Fibroblast of mammary gland (primary cell): ENCODE measurements at places on chromosomes 16 and 17.

DNA sequence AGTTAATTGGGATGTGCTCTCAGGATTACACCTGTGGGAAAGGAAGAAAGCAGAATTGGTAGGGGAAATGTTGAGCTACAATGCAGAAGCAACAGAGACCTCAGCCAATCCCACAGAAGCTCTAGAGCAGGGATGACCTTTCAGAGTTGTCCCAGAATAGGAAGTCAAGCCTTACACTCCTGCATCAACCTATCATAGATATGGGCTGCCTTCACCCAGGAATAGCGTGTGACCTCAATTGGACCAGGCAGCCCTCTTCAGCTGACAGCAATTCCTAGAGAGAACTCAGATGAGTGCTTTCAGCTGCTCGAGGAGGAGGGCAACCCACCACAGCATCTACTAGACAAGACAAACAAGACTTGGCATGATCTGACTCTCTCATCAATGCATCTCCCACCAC, 189.7 kb downstream of the TMEM132E start:
- no peak for DNase-seq

- no peak for DNase-seq
These were observed 74.9 kb downstream of the DYNLRB2 start for GRCh38 chr16:80615735-80616134.

DNA sequence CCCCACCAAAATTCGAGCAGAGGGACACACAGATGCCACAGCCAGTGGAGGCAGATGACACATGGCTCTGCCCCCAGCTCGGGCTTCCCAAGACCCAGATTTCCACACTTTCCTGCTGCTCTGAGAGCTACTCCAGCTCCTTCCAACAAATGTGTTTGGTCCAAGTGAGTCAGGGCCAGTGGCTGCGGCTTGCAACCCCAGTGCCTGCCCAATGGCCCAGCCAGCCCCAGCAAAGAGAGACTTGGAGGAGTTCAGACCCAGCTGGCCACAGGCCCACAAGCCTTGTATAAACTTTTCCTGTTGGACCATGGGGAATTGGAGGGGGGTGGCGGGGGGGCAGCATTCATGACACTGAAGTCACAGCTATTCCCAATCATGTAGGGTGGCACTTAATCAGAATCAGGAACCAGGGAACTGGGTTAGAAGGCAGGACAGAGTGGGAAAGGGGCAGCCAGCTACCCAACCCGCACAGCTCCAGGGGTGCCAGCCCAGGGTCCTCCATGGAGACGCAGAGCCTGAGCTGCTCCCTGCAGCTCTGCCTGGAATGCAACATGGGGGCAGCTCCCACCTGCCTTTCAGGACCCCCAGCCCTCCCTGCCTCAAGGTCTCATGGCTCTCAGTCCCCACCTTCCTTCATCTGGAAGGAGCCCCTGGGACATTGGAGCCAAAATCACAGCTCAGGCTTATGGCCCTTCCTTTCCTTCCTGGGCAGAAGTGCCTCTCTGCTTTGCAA, 17.5 kb upstream of the C16orf78 start:
- no peak for DNase-seq

GRCh38 chr17:64073771-64074703, 53.6 kb upstream of the ICAM2 start:
- no peak for DNase-seq

DNA sequence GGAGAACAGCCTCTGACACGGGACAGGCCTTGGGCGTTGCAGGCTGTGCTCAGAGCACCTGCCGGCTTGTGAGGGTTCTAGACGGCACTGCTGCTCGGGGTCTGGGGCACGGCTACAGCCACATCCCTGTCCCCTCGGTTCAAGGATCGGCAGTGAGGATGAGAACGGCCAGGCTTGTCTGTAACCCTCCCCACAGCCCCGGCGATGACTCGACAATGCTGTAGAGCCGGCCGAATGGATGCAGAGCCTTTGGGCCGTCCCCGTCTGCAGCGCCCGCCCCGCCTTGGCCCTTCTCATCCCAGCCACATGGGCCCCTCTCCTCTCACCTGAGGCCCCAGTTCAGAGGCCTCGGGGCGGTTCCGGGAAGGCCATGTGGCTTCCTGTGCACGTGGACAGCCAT, 49.0 kb upstream of the METRNL start:
- DNase-seq, result no peak

- DNase-seq, result no peak
These were observed 495.1 kb downstream of the CDH11 start for GRCh38 chr16:64626776-64627175.

GRCh38 chr16:77840673-77841501, 52.5 kb downstream of the VAT1L start:
- DNase-seq, result no peak

- no peak for DNase-seq
These were observed 262.9 kb downstream of the PARN start for GRCh38 chr16:14366974-14367707.

- no peak for DNase-seq
These were observed 10.3 kb downstream of the MYCBPAP start for GRCh38 chr17:50518384-50519023.

GRCh38 chr17:39001703-39002637, 34.8 kb upstream of the FBXO47 start:
- DNase-seq, result peak; percentile 95

DNA sequence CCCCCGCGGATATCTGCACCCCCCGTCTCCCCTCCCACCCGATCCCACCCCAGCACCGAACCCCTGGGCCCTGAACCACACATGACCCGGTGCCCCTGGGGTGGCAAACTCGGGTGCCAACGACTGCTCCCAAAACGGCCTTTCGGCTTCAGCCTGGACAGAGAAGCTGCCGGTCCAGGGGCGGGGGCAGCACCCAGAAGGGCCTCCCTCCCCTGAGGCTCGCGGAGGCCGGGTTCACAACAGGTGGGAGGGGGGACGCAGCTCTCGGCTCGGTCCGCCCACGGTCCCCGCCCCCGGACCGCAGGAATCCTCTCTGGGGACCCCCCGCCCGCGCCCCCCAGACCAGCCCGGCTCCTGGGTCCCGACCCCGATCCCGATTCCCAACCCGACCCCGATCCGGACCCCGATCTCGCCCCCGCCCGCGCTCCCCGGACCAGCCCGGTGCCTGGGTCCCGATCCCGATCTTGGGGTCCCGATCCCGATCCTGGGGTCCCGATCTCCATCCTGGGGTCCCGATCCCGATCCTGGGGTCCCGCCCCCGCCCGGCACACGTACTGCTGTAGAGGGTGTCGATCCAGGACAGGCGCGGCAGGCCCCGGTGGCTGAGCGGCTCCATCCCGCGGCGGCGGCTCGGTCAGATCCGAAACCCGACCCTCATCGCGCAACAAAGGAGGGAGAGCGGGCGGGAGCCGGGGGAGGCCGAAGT, 516 bp downstream of the ABR start:
- DNase-seq, result no peak

DNA sequence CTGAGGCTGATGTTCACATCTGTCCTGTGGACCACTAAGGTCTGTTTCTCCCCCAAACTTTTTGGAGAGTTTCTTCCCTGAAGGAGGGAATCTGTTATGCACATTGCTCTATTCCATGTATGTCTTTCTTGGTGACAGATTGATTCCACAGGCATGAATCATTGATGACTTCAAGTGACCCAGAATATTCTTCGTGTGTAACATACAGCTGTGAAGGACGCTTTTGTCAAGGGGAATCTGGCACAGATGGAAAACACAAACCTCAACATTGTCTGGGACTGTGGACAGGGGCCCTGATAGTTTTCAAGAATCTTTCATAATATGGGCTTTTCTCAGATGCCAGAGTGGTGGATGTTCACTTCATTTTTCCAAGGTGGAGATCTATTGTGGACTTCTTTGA, 223.1 kb upstream of the MAF start:
- no peak for DNase-seq

GRCh38 chr16:11047939-11048800, 103.8 kb downstream of the CLEC16A start:
- peak; percentile 24 for DNase-seq

GRCh38 chr17:69268543-69269014, 40.0 kb upstream of the ABCA10 start:
- no peak for DNase-seq

- DNase-seq, result no peak
These were observed 43.2 kb downstream of the RNF213 start for GRCh38 chr17:80303824-80304223.

DNA sequence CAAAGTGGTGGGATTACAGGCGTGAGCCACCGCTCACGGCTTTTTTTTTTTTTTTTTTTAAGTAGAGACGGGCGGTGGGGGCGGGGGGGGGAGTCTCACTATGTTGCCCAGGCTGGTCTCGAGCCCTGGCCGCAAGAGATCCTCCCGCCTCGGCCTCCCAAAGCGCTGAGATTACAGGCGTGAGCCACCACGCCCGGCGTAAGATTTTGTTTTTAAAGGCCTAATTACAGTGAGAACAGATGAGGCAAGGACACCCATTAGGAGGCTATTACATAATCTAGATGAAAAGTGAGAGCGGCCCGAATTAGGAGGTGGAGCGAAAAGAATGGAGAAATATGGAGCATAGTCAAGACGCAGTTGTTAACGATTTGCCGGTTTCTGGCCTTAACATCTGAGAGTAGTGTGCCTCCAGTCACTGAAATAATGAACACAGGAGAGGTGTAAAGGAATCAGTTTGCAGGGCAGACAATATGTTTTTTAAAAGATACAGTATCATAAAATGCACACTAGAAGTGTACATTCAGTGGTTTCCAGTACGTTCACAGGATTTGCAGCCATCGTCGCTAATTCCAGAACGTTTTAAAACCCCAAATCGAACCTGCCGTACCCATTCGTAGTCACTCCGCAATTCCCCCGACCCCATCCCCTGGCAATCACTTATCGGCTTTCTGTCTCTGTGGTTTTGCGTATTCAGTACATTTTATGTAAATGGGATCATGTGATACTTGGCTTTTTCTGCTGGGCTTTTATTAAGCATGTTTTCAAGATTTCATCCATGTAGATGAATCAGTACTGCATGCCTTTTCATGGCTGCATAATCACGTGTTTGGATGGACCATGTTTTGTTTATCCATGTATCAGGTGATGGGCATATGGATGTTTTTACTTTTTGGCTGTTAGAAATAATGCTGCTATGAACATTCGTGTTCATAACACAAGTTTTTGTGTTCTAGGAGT, 1.4 kb upstream of the SLX4 start:
- DNase-seq, result peak; percentile 38

DNA sequence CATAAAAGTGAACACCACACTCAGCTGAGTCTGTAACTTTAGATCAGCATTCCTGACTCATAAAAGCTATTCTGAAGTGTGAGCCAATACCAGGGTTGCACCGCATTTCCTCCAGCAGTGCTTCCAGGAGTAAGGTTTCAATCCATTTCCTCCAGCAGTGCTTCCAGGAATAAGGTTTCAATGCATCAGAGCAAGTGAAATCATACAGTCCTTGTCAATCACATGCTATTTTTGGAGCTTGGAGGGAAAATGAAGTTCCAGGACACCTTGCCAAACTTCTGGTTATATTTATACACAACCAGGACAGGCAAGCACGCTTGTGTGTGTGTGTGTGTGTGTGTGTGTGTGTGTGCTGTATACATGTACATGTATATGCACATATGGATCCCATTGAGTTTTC, 327.6 kb downstream of the GRIN2A start:
- DNase-seq, result peak; percentile 92

GRCh38 chr17:73347351-73347750, 35.5 kb upstream of the CDC42EP4 start:
- no peak for DNase-seq
